HTR-8/SVneo (cell line): ENCODE measurements at places on chromosomes 3 and 15.

- DNase-seq = no peak
Observed at GRCh38 chr3:58122936-58123700, 87.7 kb downstream of the DNASE1L3 start.

DNA sequence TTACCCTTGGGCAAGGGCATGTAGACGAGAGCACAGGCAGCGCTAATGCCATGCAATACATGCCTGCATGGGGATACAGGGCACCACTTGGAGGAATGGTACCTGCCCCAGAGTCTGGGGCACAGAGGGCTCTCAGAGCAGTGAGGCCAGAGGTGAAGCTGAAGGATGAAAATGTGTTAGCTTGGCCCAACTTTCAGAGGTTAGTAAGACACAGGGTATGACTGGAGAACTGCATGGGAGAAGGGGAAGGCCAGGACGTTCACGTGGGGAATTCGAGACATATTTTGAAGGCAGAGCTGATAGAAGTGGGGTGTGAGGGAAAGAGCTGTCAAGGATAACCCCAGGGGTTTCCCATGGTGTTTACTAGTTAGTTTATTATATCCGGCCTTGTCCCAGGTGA lies 19.6 kb downstream of the CSRNP1 start:
- no peak for DNase-seq

DNA sequence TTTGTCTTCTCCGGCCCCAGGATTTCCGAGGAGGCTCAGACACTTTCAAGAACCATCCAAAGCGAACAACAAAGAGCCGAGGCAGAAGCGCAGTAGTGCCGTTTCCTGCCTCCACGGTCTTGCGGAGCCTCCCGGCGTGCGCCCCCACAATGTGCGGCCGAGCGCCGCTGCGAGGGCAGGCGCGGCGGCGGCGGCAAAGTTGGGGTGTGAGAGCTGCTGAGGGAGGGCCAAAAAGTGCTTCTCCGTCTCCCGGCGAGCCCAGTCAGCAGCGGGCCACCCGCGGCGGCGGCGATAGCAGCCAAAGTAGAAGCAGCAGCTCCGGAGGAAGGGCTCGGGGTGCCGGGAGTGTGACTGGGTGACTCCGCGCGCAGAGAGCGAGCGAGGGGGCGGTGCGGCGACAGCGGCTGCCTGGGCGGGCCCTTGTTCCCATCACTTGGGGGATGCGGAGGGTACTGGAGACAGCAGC lies 749.1 kb downstream of the ROBO1 start:
- DNase-seq = no peak

GRCh38 chr3:37024092-37024491 lies 30.8 kb downstream of the MLH1 start:
- peak; percentile 5 for DNase-seq

DNA sequence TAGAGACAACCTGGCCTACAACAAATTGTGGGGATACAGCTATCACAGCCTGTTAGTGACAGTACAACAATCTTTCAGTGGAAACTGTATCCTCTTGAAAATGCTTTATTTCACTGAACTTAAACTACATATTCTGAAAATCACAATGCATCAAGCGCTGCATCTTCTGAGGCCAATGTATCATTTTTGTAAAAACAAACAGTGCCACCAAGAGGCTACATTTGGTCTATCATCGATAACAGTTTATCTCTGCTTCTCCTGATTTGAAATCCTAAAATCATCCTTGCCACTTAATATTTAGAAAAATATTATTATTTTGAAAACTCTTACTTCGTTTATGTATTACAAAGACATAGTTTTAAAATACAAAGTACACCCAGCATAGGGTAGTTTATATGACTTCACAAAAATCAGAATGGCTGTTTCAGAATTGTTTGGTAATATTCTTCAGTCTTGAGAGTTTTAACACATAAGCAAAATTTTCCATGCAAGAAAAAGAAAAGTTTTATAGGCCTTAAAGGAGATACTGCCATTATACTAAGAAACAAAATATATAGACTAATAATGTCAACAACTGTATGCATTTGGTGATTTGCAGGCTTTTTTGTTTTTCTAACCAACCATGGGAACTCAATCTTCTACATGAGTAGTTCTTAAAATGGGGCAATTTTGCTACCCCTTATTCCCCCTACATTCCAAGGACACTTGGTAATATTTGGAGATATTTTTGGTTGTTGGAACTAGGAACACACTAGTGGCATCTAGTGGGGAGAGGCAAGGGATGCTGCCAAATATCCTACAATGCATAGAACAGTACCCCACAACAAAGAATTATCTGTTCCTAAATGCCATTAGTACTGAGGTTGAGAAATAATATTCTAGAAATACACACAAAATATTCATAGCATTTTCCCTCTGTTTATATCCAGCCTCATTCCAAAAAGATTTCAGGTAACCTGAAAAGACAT lies 42.3 kb downstream of the WDR72 start:
- no peak for DNase-seq

- peak; percentile 2 for DNase-seq
Observed at GRCh38 chr3:105367063-105367405, 325 bp downstream of the ALCAM start.

- DNase-seq = no peak
Observed at GRCh38 chr3:47405820-47406761, 25.3 kb downstream of the PTPN23 start.

- no peak for DNase-seq
Observed at GRCh38 chr15:84598250-84598649, 2.6 kb upstream of the ZSCAN2 start.

- DNase-seq = no peak
Observed at GRCh38 chr3:196603683-196604082, 35.2 kb downstream of the FBXO45 start.

DNA sequence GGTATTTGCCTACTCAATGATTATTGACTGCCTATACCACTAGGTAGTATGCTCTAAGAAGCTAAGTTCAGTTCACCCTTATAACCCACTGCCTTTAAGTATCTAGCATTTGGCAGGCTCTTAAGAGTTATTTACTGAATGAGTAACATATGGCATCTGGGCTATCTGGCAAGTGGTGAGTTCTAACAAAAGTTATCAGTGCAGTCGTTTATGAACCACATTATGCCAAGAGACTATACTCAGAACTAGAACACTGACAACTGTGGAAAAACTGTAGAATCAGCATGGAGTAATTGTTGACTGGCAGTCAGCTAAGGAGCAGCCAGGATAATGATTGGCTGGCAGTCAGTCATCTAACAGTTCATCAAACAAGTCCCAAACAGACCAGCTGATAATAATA lies 25.8 kb downstream of the RAF1 start:
- no peak for DNase-seq

DNA sequence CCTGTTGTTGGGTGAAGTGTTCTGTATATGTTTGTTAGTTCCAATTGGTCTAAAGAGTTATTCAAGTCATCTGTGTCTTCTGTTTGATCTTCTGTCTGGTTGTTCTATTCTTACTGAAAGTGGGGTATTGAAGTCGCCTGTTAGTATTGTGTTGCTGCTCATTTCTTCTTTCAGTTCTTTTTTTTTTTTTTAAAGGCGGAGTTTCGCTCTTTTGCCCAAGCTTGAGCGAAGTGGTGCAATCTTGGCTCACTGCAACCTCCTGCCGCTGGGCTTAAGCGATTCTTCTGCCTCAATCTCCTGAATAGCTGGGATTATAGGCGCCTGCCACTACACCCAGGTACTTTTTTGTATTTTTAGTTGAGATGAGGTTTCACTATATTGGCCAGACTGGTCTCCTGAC lies 23.5 kb downstream of the PFN2 start:
- DNase-seq = no peak

GRCh38 chr15:85547386-85547785 lies 167.0 kb downstream of the AKAP13 start:
- no peak for DNase-seq

GRCh38 chr15:70669006-70669602 lies 94.3 kb downstream of the UACA start:
- no peak for DNase-seq

GRCh38 chr3:48013288-48013980 lies 2.8 kb downstream of the MAP4 start:
- DNase-seq = peak; percentile 28

DNA sequence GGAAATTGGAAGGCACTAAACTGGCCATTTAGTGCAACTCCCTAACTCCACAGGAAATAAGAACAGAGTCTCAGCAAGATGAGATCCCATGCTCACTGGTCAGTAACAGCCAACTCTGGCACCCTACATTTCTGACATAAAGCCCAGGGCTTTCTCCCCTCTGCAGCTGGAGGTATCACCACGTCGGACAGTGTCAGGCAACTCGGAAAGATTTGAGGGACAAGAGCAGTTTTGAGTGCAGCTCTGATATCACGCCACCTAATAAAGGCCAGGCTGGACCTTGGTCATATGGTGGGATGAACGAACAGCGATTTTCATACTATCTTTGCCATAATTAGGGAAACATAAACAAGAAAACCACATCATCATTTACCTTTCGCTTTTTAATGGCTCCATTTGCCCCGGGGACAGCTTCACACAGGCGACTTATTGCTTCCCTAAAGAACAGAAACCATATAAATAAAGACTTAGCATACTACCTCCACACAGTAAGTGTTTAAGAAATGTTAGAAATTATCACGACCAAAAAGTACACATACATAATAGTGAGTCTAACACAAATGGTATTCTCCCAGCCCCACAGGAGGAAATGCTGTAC lies 12.5 kb downstream of the EID1 start:
- DNase-seq = no peak

DNA sequence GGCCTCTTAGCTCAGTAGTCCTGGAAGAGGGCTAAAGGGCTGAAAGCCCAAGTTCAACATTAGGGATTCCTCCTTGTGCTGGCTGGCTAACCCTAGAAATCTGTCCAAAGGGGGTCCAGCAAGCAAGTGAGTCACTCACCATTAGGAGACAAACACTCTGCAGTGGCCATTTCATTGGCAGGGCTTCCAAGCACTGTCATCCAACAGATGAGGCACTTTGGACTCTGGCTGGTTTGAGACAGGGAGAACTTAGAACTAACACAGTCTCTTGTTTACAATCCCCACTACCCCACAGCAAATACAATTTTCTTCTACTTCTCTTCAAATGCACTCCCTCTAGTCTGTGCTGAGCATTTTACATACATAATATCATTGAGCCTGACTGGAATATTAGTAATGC lies 10.1 kb upstream of the WNT5A start:
- no peak for DNase-seq

- peak; percentile 68 for DNase-seq
Observed at GRCh38 chr15:98899272-98900021, 108.1 kb downstream of the PGPEP1L start.

DNA sequence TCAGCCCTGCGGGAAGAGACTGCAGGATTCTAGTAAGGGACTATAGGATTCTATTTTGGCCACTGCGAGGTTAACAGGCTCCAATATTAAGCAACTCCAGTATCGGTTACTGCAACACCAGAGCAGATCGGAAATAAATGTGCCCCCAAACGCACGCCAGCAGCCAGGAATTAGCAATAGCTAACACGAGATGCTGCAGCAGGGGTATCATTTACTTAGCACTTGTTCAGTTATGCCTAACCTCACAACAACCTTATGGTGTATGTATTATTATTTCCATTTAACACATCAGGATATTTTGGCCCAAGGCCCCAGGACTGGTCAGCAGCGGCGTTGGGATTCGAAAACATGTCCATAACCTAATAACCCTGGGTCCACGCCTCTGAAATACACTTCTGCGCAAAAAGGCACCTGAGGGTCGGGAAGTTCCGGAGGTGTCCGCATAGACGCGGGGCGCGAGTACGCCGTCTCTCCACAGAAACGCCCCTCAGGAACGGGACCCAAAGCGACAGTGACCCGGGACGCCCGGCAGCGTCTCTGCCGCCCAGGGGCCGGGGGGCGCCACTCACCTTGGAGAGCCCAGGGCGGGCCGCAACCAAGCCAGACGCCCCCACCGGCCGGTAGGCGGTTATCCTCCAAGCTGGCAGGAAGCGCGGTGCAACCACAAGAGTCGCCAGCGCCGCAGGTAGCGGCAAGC lies 681 bp downstream of the PIK3CB start:
- peak; percentile 45 for DNase-seq

DNA sequence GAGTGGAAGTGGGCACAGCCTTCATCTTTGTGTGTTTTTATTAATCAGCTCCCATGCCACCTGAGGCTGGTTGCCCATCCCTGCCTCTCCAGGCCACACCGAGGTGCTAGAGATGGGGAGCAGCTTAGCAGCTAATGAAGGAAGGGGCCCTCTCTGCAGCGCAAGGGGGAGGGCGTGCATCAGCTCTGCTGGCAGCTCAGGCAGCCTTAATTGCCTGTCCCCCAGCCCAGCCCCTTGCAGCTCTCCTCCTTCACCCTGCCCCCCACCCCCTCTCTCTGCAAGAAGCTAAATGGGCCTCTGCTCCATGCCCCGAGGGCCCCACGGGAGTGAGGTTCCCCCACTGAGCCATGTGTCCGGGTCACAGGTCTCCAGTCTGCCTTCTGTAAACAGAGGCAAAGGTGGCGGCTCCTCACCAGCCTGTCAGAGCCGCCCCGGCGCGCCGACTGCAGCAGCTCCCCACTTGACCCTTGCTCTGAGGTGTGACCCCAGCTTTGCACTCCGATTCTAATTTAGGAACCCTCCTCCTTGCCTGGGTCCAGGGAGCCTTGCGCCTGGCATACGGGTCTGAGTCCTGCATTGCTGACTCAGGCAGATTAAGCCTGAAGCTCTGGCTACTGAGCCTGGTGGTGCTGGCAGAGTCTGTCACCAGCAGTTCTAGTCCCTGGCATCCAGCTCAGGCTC lies 27.9 kb upstream of the NTRK3 start:
- DNase-seq = no peak

- no peak for DNase-seq
Observed at GRCh38 chr3:138818185-138818860, 16.4 kb downstream of the PIK3CB start.

GRCh38 chr3:106850437-106850836 lies 526.8 kb upstream of the CCDC54 start:
- no peak for DNase-seq

GRCh38 chr3:132570016-132570415 lies 27.1 kb upstream of the ACKR4 start:
- DNase-seq = no peak
